ENCODE measurements at places on chromosomes 7 and 10.

DNA sequence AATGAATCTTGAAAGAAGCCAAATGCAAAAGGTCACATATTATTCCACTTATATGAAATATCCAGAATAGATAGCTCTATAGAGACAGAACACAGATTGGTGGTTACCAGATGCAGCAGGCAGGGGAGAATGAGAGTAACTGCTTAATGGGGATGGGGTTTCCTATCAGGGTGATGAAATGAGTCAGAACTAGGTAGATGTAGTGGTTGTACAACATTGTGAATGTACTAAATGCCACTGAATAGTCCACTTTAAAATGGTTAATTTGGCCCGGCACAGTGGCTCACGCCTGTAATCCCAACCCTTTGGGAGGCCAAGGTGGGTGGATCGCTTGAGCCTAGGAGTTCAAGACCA lies 9.4 kb upstream of the SLC25A28 start:
- no peaks in the 10 kb centered on the region for H3K4me1 ChIP-seq
- H3K27ac ChIP-seq: no peak overlapping the region
- no peak overlapping the region for H3K4me3 ChIP-seq
- H3K36me3 ChIP-seq: no peaks in the 10 kb centered on the region
- H3K27me3 ChIP-seq: peaks cover 18% of the 10 kb centered on the region

- DNase-seq: no peak
- no peak overlapping the region for H3K4me3 ChIP-seq
- H3K27me3 ChIP-seq: no peaks in the 10 kb centered on the region
- H3K4me1 ChIP-seq: no peaks in the 10 kb centered on the region
- H3K27ac ChIP-seq: no peak overlapping the region
Observed at GRCh38 chr7:40243076-40243475, 108.3 kb downstream of the SUGCT start.

GRCh38 chr7:89133357-89133756 lies 337.8 kb upstream of the TEX47 start:
- H3K4me3 ChIP-seq: no peak overlapping the region
- no peaks in the 10 kb centered on the region for H3K36me3 ChIP-seq
- H3K27ac ChIP-seq: no peak overlapping the region
- H3K4me1 ChIP-seq: no peaks in the 10 kb centered on the region

GRCh38 chr10:21727452-21728168 lies 193.6 kb downstream of the MLLT10 start:
- H3K4me1 ChIP-seq: peaks cover 31% of the 10 kb centered on the region
- no peak for DNase-seq
- H3K36me3 ChIP-seq: peaks cover 32% of the 10 kb centered on the region

DNA sequence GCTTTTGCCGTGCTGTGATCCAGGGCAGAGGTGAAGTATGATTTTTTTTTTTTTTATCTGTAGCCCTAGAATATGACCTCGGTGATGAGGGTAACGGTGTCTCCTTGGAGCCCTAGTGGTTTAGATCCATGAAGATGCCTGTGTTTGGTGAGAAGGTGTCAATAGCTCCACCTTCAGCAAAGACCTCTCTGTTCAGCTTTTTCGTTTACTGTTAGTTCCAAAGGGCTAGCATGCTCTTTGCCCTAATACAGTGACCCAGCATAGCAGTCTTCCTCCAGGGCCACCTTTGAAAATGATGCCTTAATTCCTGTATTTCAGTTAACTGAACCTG lies 746 bp upstream of the MRPS16 start:
- peaks cover 41% of the 10 kb centered on the region for H3K36me3 ChIP-seq
- H3K27me3 ChIP-seq: no peaks in the 10 kb centered on the region
- peaks cover 31% of the 10 kb centered on the region for H3K4me1 ChIP-seq
- peak overlapping the region; percentile 91 for H3K27ac ChIP-seq
- peak overlapping the region; percentile 99 for H3K4me3 ChIP-seq

DNA sequence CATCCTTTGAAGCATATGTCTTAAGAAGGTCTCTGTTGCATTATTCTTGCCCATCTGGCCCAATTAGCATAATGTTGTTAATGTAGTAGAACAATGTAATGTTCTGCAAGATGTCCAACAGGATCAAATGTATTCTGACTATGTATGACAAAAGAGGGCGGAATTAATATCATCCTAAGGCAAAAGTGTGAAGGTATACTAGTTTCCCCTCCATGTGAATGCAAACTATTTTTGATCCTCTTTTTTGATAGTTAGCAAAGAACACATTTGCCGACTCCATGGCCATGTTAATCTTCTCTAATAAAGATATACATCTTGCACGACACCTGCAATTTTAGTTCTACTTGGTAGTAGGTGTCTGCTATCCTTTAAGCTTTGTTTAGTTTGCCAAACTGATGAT lies 157.6 kb downstream of the ATRNL1 start:
- H3K4me3 ChIP-seq: no peak overlapping the region
- no peak overlapping the region for H3K27ac ChIP-seq
- DNase-seq: no peak
- H3K4me1 ChIP-seq: no peaks in the 10 kb centered on the region
- H3K36me3 ChIP-seq: no peaks in the 10 kb centered on the region

DNA sequence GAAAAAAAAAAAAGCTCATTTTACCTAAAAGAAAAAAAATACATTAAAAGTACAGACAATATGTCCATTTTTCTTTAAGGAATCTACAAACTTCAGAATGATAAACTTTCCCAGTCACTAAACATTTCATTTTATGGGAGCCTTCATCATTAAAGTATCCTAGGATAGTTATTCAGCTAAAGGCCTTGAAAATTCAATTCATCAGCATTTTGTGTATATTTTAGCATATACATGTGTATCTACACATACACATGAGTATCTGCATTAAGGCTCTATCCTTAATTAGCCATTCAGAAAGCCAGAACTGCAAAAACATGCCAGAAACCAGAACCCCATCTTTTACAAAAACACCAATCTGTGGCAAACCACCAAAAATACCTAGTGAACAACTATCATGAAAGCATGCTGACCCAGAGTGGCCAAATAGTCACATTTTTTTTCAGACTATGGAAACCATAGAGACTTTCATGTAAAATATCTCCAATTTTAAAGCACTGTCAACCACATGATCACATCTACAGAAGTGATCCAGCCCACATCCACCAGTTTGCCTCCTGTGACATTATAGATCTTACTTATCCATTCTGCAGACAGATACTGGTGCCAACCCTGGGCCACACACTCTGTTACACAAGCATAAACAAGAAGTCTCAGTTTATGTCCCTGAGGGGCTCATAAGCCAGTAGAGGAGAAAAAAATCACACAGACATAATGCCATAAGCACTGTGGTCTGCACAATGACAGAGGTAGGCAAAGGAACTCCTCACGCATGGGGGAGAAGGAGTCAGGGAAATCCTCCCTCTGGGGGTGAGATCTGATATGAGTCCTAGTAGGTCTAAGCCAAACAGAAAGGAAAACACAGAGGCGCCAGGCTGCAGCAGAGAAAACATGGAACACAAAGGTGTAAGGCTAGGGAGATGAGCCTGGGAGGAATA lies 79.2 kb downstream of the SRPK2 start:
- H3K27me3 ChIP-seq: no peaks in the 10 kb centered on the region
- peaks cover 49% of the 10 kb centered on the region for H3K4me1 ChIP-seq
- peaks cover under 1% of the 10 kb centered on the region for H3K36me3 ChIP-seq
- H3K4me3 ChIP-seq: no peak overlapping the region

GRCh38 chr7:139094030-139094429 lies 15.5 kb downstream of the ZC3HAV1 start:
- no peaks in the 10 kb centered on the region for H3K27me3 ChIP-seq
- peaks cover 84% of the 10 kb centered on the region for H3K4me1 ChIP-seq
- peaks cover 86% of the 10 kb centered on the region for H3K36me3 ChIP-seq
- peak overlapping the region; percentile 78 for H3K4me3 ChIP-seq
- no peak for DNase-seq
- peak overlapping the region; percentile 92 for H3K27ac ChIP-seq

- no peak overlapping the region for H3K27ac ChIP-seq
- no peaks in the 10 kb centered on the region for H3K27me3 ChIP-seq
- H3K4me1 ChIP-seq: no peaks in the 10 kb centered on the region
- H3K4me3 ChIP-seq: no peak overlapping the region
Observed at GRCh38 chr7:87966271-87966670, 32.2 kb downstream of the ADAM22 start.

GRCh38 chr10:88791924-88792323 lies 10.6 kb upstream of the LIPM start:
- no peak overlapping the region for H3K4me3 ChIP-seq
- H3K27me3 ChIP-seq: peaks cover 3% of the 10 kb centered on the region
- no peaks in the 10 kb centered on the region for H3K36me3 ChIP-seq

DNA sequence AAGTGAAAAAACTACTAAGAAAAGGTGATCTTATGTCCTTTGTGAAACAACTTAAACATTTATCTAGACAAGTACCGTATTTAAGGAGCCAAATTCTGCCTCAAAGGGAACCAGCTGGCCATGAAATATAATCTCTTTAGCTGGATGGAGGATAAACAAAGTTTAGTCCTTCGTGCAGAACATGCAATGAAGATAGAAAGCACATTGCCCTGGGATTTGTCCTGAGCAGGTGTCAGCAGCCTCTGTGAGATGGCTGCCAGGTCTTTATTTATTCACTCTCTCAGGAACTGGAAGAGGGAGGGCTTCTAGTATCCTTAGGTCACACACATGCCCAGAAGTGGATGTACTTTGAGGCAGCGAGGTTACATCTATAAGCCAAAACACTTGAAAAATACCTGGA lies 57.4 kb upstream of the CASD1 start:
- DNase-seq: no peak
- peaks cover 5% of the 10 kb centered on the region for H3K27me3 ChIP-seq
- H3K36me3 ChIP-seq: no peaks in the 10 kb centered on the region

DNA sequence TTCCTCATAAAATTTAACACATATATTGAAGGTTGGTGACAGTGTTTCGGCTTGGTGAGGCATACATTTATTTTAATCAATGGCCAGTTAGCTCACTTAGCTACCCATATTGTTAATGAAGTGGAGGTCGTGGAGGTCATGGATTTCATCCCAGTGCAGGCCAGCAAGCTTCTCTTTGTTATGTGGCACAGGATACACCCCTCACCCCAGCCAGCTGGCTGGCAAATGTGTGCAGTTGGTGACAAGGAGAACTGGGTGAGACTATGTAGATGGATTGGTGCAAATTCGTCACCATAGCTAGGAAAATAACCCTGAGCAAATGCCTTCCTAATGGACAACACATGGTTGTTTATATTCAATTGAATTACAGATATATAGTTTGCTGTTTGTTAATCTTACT lies 50.5 kb upstream of the FOXP2 start:
- H3K4me1 ChIP-seq: no peaks in the 10 kb centered on the region
- DNase-seq: no peak
- H3K36me3 ChIP-seq: no peaks in the 10 kb centered on the region
- H3K27me3 ChIP-seq: no peaks in the 10 kb centered on the region
- no peak overlapping the region for H3K4me3 ChIP-seq

- no peak for DNase-seq
- no peak overlapping the region for H3K27ac ChIP-seq
- no peaks in the 10 kb centered on the region for H3K4me1 ChIP-seq
Observed at GRCh38 chr7:121269798-121270197, 59.0 kb upstream of the WNT16 start.

DNA sequence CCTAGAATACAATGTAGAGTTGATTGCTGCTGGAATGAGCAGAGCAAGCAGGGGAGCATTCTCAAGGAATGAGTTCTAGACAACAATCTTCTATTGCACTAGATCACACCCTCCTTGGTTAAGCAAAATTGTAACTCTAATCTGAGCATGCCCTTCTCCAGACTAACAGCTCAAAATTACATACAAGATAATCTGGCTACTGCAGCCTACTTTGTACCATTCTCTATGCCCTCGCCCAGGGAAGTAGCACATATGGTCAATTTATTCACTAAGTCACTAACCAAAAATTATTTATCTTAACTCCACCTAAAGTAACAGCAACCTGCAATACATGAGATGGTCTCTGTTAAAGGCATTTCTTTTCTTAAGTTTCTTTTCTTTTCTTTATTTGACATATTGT lies 42.5 kb upstream of the KCTD7 start:
- no peak for DNase-seq
- no peaks in the 10 kb centered on the region for H3K27me3 ChIP-seq
- peaks cover 25% of the 10 kb centered on the region for H3K36me3 ChIP-seq
- no peak overlapping the region for H3K27ac ChIP-seq

- no peak for DNase-seq
- no peak overlapping the region for H3K27ac ChIP-seq
- H3K4me1 ChIP-seq: no peaks in the 10 kb centered on the region
Observed at GRCh38 chr7:107605218-107605815, 25.3 kb downstream of the BCAP29 start.

GRCh38 chr10:76136961-76137360 lies 705.5 kb downstream of the LRMDA start:
- no peaks in the 10 kb centered on the region for H3K4me1 ChIP-seq
- H3K27me3 ChIP-seq: no peaks in the 10 kb centered on the region
- no peak for DNase-seq
- H3K4me3 ChIP-seq: no peak overlapping the region

DNA sequence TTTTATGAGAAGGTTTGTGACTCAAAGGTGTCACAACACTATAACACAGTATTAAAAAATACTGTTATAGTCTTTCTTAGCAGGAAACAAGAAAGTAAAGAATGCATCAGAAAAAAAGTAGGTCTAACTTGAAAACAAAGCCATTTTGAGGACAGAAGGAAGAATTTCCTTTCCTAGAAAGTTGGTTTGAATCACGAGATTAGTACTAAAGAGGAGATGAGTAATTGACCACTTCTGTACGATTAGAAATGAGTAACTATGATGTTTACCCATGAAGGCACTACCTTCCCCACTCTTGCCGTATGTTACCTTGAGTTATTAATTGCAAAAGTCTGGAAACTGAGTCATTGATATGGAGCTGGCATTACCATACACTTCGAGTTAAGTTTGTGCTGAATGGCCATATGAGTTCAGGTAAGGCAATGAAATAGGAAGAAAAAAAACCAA lies 65.2 kb downstream of the FAM185A start:
- H3K36me3 ChIP-seq: no peaks in the 10 kb centered on the region
- peaks cover 12% of the 10 kb centered on the region for H3K4me1 ChIP-seq
- no peak for DNase-seq
- H3K4me3 ChIP-seq: no peak overlapping the region

DNA sequence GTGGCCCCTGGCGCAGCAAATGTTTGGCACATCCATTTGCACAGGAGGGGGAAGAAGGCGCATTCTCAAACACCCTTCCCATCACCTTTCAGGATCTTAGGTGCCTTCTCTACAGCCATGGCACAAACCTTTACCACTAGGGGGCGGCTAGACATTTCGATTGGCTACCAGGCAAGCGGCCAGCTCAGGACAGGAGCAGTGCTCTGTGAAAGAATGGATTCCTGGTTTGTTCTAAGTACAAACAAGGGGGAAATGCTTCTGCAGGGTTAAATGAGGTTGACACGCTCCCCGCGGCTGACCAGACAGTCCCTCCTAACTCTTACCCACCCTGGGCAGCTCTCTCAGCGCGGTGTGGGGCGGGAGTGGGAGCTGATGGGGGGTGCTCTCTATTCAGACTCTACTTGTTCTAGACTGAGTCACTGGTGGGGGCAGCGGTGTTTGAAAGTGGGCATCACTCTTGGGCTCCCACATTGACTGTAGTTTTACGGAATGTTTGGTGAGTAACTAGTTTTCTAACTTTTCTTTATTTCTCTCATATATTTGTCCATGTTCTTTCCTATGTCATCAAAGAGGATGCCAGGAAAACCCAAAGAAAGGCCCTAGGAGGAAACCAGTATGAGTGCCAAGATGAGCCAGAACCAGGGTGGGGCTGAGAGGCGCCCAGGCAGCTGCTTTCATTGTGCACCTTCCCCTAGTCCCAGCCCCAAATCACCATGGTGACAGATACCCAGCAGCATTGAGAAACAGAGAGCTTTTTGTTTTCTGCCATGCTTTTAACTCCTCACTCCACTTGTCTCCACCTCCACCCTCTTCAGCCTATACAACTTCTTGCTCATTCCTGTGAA lies 61.4 kb upstream of the GPR158 start:
- DNase-seq: peak; percentile 59
- H3K4me3 ChIP-seq: no peak overlapping the region
- H3K27ac ChIP-seq: no peak overlapping the region
- H3K36me3 ChIP-seq: no peaks in the 10 kb centered on the region
- H3K4me1 ChIP-seq: no peaks in the 10 kb centered on the region
